ENCODE measurements at places on chromosomes 3 and 15.

DNA sequence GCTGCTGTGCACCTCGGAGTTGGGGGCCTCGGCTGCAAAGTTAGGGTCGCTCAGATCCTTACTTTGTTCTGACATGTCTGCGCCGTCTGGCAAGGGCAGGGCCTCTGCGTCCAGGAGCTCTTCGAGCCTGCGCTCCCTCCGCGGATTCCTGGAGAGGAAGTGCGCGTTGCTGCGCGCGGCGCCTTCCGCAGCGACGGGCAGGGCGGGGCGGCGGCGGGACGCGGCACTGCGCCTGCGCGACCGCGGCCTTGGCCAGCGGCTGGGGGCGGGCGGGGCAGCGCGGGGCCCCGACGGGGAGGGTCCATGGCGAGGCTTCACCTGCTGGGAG, at the start of gene NDN:
TSS of gene NDN (minus strand) at position 163 of the 328 bp plus-strand sequence. CDS start at position 75, 88 bp downstream.
- no peak for DNase-seq

- no peak for DNase-seq
Observed at GRCh38 chr3:67580430-67581000, 73.9 kb downstream of the SUCLG2 start.

DNA sequence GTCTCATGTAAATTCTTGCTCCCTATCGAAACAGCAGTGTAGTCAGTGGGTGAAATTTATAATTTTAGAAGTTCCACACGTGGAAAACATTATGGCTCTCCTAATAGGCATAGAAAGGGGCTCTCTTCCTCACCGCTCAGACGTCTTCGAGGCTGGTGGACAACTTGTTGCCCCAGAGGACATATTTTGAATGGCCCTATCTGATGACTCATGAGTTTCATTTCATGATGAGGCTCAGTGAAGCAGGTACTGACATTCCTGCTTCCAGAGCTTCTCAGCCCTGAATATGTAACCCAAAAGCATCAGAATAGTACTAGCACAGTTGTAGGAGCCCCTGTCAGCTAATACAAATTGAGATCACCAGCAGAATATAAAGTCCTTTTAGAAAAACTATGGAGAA, 117.9 kb downstream of the HERC1 start:
- no peak for DNase-seq

- peak; percentile 83 for DNase-seq
Observed at GRCh38 chr15:38069511-38070011, 135.1 kb downstream of the TMCO5A start.

GRCh38 chr3:187616307-187616972, 53.8 kb downstream of the SST start:
- peak; percentile 52 for DNase-seq

- DNase-seq, result no peak
Observed at GRCh38 chr15:80929225-80929624, 60.4 kb downstream of the MESD start.

DNA sequence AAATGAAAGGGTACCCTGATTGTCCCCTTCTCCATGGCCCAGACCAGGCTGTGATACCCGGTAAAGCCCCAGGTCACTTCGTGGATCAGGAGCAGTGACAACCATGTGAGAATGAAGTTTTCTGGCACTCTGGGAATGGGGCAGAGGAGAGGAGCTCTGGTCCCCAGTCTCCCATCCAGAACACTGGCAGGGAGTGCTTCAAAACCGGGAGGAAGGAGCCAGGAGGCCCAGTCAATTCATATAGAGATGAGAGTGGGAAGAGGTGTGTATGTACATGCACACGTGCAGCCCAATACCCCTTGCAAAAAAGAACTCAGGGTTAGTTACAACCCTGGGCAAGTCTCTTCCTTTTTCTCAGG, 101.4 kb upstream of the TLE3 start:
- no peak for DNase-seq

GRCh38 chr3:146227486-146227885, 23.4 kb downstream of the PLSCR4 start:
- no peak for DNase-seq

GRCh38 chr15:88908697-88909621, 4.2 kb downstream of the MFGE8 start:
- no peak for DNase-seq

DNA sequence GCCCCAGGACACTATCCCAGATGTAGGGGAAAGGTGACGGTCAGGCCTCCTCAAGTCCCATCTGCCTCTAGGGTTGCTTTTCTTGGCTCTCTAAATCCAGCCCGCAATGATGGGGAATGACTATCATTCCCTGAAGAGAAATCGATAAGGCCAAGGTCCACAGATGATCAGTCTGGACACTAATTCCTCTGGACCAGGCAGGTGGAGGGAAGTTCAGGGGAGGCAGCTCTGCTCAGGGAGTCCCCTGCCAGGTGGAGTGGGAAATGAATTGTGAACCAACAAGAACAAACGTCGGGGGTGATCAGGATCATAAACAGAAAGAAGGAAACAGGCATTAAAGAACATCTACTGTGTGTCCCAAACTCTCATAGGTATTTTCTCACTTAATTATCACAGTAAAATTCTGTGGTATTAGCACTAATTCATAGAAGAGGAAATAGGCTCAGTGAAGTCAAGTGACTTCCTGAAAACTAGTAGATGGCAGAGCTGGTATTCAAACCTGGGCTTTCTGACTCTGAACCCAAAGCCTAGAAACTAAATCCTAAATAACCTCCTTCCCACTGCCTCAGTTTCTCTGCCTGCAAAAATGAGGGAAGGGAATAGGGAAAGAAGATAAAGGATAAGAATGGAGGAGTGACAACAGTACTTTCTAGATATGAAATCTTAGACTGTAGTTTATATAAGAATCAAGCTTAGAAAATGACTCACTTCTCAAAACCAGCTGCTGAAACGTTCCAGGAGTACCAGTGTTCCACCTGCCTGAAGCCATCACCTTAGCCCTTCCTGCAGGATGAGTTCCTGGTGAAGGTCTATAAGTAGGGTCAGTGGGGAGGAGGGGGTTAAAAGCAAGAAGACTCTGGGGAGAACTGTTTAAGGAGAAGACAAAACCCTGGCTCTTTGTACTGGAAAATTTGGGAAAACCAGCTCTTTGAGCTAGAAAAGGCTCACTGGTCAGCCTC, 7.5 kb downstream of the BMF start:
- no peak for DNase-seq

- DNase-seq, result no peak
Observed at GRCh38 chr3:11624161-11624560, 19.6 kb downstream of the VGLL4 start.

DNA sequence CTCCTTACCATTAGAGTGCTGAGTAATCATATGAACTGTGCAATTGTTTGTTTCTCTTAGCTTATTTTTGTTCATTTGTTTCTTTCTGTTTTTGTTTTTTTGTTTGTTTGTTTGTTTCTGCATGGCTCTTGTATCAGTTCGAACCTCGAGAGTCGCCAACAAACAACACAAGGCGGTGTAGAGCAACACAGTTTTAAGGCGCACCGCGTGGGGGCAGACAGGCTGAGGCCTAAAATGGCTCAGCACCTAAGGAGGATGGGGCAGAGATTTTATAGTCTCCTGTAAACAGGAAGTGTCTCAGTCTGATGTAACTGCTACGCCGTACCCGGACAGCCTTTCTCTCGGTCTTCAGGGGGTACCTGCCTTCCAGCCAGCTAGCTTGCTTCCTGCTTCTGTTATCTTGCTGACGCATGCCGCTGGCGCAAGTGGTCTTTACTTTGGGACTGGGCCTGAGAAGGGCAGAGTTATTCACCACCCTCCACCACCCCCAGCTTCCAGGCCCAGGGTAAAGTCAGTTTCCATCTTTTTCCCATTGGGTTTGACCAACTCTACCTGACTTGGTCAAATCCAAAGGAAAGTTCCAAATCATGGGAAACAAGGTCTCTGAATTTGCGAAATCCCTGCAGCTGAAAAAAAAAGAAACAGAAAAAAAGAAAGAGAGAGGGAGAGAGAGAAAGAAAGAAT, 25.8 kb upstream of the MFGE8 start:
- no peak for DNase-seq

GRCh38 chr3:55654123-55654760, 167.1 kb upstream of the WNT5A start:
- no peak for DNase-seq

GRCh38 chr3:186589856-186590579, 19.5 kb downstream of the DNAJB11 start:
- DNase-seq, result peak; percentile 24

- no peak for DNase-seq
Observed at GRCh38 chr3:111373861-111374260, 168.1 kb upstream of the CD96 start.

- DNase-seq, result no peak
Observed at GRCh38 chr3:140103166-140103565, 168.2 kb downstream of the CLSTN2 start.

GRCh38 chr15:26455828-26456227, 317.0 kb downstream of the GABRB3 start:
- no peak for DNase-seq

DNA sequence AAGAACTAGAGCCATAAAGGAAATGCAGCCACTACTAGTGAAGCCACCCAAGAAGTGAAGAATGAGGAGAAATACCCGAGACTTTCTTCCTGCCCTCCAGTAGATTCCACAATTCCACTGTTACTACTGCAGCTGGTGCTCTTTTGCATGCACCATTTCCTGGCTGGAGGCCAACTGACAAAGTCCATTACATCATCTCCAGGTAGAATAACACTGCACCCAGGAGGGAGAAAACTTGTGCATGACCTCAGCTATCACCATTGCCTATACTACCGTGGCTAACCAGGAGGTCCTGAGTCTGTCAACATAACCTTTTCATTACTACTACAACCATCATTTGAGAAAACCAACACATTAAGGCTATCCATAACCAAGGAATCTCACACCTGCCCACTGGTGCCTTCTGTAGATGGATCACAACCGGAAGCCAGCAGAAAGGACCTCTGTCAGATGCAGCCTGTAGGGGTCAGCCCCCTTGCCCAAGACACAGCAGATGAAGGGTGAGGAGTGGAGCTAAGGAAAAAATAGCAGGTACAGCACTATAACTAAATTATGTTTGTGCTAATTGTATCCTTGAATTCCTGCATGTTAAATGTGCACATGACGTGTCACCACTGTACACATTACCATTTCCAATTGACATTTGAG, 200.8 kb upstream of the C2CD4B start:
- DNase-seq, result no peak

DNA sequence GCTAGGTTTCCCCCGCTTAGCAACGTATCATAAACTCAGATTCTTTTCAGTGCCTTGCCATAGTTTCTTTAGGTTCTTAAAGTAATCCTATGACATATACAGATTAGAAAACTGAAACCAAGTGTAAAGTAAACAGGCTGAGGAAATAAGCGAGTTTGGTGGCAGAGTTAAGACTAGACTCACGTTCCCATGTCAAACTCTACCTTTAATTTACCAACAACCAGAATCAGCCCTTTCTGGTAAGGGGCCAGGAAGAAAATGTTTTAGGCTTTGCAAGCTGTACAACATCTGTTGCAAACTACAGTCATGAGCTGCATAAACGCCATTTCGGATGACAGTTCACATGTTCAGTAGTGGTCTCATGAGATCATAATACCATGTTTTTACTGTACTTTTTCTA, 128.0 kb upstream of the PRICKLE2 start:
- peak; percentile 26 for DNase-seq

- no peak for DNase-seq
Observed at GRCh38 chr3:41652931-41653330, 309.0 kb downstream of the ULK4 start.

GRCh38 chr3:50347187-50347813, 1.8 kb upstream of the ZMYND10 start:
- peak; percentile 52 for DNase-seq

DNA sequence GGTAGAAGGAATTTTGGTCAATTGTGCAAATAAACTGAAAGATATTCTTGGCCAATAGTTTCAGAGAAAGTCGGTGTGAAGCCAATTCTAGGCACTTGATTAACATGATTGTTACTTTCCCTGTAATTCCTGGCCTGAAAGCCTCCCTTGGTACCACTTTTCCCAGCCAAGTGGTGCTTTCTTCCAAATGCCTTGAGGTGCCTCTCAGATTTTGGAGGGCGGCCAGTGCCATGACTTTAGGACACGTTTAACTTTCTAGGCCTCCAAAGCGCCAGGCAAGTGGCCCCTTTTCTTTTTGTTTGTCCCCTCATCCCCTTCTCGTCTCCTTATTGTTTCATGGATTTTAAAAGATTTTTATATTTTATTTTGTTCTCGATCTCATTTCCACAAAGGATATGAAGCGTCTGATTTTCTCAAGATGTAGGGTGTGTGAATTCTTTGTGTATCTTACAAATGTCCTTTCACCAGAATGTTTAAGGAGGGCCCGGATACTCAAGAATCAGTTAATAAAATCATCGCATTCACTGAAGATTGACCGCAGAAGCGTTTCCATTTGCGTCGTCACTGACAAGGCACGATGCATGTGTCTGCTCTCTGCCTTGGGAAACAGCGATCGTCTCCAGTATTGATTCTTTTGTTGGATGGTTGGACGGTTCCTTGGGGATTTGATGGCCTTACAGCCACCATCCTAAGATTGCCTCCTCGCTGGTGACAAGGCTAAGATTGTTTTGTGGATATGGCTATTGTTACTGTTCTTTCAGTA, 87.8 kb downstream of the ASB7 start:
- no peak for DNase-seq

- peak; percentile 75 for DNase-seq
Observed at GRCh38 chr3:173397161-173398110, at the start of gene NLGN1. TSS of gene NLGN1 (plus strand) at chr3:173397744.

- peak; percentile 9 for DNase-seq
Observed at GRCh38 chr3:101781166-101781565, 2.2 kb downstream of the NXPE3 start.

GRCh38 chr15:90545095-90545494, 15.4 kb downstream of the CRTC3 start:
- DNase-seq, result no peak

GRCh38 chr3:46895204-46895660, 17.7 kb downstream of the PTH1R start:
- peak; percentile 28 for DNase-seq

- DNase-seq, result peak; percentile 19
Observed at GRCh38 chr15:62394079-62394478, 229.0 kb upstream of the C2CD4B start.

DNA sequence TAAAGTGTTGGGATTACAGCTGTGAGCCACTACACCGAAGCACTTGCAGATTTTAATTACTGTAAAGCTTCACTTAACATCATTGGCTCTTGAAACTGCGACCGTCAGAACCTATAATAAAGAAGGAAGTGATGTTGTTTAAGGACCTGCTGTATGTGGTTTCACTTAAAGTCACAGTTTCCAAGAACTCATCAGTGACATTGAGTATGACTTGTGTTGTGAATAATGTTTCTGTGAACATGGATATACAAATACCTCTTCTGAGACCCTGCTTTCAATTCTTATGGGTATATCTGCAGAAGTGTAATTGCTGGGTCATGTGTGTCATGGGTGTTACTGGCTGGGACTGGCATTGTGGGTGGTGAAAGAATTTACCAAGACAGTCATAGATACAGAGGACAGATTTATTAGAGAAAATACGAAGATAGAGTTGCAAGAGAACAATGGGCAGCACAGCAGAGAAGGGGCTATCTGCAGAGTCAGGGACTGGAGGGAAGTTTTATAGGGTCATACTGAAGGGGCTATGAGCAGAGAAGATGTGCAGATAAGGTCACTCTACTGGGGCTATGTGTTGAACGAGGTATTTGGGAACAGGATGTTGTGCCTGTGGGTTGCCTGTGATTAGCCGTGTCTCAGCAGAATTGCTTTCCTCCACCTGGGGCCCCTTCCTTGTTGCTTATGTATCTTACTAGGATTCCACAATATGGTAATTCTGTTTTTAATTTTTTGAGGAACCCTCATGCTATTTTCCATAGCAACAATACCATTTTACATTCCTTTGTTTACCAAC, 4.5 kb downstream of the NDUFB5 start:
- no peak for DNase-seq

- DNase-seq, result no peak
Observed at GRCh38 chr3:167895684-167896083, 160.2 kb downstream of the SERPINI1 start.

Data from fibroblast of gingiva (primary cell).